Eye (tissue), 1 donor: ENCODE measurements at places on chromosomes 16 and 17.

DNA sequence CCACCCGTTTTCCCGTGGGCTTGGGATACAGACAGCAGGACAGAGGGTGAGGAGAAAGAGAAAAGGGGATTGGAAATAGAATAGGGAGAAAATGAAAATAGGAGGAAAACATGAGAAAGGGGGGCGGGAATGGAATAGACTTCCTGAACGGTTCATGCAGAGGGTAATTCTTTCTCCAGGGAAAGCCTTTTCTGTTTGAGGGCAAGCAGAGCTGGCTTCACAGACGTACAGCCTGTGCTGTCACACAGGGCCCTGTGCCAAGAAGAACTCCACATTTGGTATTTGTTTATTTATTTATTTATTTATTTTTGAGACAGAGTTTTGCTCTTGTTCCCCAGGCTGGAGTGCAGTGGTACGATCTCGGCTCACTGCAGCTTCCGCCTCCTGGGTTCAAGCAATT, 12.0 kb downstream of the MILR1 start:
- DNase-seq: peak; percentile 4

DNA sequence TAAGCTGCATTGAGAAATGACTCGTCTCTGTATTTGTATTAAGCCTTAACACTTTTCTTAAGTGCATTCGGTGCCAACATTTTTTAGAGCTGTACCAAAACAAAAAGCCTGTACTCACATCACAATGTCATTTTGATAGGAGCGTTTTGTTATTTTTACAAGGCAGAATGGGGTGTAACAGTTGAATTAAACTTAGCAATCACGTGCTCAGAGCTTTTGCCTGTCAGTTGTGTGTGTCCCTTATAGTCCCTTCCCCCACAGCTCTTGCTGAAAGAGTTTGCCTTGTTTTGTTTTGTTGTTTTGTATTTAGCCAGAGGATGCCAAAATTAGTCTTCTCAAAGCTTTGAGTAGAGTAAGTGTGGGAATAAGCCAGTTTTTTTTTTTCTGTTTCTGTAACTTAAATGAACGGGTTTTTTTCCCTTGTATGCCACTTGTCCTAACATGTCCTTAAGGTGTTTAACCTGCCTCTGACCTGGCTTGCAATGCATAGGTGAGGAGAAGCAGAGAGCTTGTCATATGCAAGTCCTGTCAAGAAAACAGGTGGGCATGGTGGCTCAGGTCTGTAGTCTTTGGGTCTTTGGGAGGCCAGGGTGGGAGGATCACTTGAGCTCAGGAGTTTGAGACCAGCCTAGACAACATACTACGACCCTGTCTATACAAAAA, 4.6 kb upstream of the MAPK8IP3 start:
- DNase-seq: no peak

DNA sequence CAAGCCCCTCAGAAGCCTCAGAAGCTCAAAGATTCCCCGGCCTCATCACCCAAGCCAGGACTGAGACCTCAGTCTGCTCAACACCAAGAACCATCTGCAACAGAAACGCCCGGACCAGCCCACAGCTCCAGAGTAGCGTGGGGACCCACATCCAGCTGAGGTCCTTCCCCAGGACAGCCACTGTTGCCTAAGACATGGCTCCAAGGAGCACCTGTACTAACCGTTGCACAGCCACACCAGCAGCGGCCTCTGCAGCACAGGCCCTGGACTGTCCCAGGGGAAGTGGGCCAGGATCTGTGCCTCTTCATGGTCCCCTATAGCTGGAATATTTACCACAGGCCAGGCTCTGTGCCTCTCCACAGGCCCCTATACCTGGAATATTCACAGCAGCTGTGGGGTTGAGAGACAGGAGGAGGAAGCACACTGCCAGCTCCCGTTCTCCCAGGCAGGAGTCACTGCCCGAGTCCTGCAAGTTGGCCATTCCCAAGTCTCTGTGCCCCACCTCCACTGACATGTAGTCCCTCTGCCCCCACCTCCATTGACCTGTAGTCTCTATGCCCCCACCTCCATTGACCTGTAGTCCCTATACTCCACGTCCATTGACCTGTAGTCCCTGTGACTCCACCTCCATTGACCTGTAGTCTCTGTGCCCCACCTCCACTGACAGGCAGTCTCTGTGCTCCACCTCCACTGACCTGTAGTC, 38.5 kb downstream of the RPH3AL start:
- peak; percentile 37 for DNase-seq

DNA sequence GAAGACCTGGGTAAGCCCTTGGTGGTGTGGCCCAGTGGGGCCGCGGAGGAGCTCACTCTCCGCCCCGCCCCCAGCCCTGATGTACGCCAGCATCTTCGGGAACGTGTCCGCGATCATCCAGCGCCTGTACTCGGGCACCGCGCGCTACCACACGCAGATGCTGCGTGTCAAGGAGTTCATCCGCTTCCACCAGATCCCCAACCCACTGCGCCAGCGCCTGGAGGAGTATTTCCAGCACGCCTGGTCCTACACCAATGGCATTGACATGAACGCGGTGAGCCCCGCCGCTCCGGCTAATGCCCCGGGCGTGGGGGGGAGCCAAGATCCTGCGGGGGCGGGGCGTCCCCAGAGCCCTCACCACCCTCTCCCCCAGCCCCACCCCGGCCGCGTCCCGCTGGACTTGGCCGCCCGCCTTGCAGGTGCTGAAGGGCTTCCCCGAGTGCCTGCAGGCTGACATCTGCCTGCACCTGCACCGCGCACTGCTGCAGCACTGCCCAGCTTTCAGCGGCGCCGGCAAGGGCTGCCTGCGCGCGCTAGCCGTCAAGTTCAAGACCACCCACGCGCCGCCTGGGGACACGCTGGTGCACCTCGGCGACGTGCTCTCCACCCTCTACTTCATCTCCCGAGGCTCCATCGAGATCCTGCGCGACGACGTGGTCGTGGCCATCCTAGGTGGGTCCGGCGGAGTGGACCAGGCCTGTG, 12.1 kb upstream of the DCAF7 start:
- peak; percentile 63 for DNase-seq

DNA sequence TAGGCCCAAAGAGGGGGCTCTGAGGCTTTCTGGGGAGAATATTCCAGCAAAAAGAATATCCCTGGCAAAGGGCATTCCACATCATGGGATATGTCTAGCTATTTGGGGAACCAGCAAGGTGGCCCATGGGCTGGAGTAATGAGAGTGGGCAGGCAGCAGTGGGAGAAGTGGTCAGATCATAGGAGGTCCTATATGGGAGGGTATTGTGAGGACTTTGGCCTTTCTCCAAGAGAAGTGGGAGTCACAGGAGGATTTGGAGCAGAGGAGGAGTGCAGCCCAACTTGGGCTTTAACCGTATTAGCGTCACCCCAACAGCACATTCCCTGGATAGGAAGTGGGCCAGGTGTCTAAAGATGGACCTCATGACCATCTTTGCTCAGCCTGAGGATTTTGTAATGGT, 151.4 kb downstream of the ENGASE start:
- no peak for DNase-seq

DNA sequence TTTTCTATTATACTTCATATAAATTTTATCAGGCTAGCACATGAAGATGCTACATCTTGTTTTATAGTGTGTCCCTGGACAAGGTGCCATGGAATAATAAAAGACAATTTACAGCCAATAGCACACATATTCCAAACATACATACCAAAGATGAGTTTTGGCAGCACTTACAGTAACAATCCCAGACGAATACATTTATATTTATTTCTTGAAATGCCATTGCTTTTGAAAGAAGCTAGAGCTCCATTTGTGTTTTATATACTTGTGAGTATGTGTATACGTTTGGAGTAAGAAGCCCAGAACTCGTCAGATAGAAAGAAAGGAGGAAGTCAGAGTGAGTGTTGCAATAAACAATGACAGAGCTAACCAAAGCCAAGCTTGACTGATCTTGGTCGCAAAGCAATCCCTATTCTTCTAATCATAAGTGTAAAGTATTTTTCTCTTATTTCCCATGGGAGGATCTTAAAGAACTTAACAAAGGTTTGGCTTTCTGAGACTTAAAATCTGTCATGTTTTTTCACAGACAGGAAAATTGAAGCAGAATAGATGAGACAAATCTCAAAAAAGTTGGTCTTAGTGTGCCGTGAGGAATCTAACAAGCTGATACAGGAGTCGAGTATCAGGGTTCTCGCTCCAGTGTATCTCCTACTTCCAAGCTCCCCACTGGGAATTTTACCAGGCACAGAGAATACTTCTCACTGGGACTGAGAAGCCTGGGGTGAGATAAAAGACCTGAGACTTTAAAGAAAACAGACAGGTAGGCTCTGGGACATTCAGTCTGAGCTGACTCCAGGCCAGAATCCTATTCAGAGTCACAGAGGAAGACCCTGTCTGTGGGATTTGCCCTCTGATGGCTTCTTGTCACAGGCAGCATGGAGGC, 175.4 kb downstream of the AATF start:
- peak; percentile 25 for DNase-seq

- no peak for DNase-seq
These were observed 50.8 kb downstream of the ZFHX3 start for GRCh38 chr16:72997141-72997542.

GRCh38 chr16:85390511-85391174, 222.5 kb upstream of the GSE1 start:
- peak; percentile 79 for DNase-seq

DNA sequence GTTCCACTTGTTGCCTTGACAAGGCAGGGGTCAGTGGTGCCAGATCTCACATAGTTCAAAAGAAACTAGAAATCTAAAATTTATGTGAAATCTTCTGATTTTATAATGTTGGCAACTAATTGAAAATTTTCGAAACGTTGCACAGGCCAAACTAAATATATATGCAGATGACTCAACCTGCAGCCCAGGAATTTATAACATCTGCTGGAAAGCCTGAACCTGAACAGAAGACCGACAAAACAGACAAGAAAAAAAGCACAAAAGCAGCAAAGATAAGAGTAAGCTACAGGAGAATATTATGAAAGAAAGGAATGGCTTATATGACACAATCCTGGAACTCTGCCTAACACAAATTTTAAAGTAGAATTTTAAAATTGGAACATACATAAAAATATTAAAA, 207.6 kb downstream of the CEP112 start:
- DNase-seq: no peak

DNA sequence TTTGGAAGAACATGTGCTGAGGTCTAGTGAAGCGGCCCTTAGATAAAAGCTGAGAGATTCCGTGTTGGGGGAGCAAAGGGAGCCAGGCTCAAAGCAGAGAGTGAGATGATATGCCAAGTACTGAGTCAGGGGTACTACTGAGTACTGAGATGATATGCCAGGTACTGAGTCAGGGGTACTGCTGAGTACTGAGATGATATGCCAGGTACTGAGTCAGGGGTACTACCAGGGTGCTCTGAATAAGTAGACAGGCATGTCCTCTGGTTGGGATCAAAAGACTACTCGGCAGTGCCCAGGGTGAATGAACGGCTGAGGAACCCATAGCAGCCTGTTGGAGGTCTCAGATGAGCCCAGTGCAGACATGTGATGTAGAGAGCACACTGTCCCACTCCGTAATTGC, 239.0 kb downstream of the SOX9 start:
- DNase-seq: no peak

DNA sequence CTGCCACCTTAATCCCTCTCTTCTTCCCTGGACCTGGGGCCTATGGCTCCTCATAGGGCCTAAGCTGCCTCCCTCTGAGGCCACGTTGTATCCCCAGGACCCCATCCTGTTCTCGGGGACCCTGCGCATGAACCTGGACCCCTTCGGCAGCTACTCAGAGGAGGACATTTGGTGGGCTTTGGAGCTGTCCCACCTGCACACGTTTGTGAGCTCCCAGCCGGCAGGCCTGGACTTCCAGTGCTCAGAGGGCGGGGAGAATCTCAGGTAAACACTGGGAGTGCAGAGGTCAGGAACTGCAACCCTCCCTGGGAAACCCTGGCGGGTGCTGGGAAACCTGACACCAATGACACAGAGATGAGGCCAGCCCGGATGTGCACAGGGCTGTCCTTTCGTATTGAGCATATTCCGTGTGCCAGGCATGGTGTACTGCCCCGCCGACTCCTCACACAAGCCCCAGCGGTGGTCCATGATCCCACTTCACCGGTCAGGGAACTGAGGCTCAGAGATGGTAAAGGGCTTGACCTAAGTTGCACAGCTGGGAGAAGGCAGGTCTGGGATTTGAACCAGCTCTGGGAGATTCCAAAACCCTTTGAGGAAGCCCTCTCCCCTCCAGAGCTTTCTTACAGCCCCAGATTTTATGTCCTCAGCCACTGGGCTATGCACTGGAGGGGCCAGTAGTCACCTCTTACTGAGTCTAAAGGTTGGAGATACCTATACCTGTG, 22.9 kb downstream of the ANKRD40 start:
- no peak for DNase-seq

DNA sequence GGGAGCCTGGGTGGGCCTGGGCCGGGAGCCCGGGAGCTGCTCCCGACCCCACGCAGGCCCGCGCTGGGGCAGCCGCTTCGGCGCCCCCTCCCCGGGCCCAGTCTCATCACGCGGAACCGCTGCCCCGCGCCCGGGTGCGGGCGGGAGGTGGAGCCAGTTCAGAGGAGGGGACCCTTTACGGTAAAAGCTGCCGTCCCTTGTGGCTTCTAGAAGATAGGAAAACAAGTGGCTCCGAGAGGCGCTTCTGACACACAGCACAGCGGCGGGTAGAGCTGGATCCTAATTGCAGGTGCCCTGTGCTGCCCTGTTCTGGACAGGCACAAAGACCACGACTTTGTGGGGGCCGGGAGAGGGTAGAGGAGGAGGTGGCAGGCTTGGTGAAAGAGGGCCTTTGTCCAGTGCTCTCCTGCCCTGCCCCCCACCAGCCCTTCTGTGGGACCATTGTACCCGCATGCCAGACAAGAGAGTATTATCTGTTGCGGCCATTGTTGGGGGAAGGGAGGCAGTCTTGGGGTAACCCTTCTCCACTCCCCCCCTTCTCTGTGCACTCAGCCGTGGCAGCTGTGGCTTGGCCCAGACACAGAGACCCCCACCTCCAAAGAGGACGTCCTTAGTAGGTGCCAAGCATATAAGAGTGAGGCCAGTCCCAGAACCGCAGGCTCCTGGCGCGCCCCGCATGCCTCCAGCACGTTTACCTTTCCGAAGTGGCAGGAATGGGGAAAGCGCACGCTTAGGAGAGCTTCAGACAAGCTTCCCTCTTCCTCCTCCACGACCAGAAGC, 736 bp downstream of the CNP start:
- DNase-seq: no peak

DNA sequence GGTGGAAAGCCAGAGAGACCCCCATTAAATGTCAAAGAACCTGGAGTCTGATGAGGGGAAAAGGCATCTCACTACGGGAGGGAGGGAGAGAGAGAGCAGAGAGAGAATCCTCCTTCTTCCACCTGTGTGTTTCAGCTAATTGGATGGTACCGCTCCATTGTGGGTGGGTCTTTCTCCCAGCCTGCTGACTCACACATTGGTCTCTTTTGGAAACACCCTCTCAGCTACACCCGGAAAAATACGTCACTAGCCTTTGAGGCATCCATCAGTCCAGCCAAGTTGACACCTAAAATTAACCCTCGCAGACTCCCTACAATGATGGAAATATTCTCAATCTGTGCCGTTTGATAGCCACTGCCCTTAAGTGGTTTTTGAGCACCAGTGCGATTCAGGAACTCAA, 100.4 kb downstream of the ELAC2 start:
- DNase-seq: no peak
